Activated effector memory CD4-positive, alpha-beta T cell treated with Interleukin-2 at 50 U/mL for 16 hours (primary cell): ENCODE measurements at places on chromosomes 1 and 21.
A peak's percentile ranks its signal among the peaks of the same experiment; 100 is the strongest.

GRCh38 chr1:100989306-100990077 lies 36.1 kb downstream of the DPH5 start:
- no peak for DNase-seq

DNA sequence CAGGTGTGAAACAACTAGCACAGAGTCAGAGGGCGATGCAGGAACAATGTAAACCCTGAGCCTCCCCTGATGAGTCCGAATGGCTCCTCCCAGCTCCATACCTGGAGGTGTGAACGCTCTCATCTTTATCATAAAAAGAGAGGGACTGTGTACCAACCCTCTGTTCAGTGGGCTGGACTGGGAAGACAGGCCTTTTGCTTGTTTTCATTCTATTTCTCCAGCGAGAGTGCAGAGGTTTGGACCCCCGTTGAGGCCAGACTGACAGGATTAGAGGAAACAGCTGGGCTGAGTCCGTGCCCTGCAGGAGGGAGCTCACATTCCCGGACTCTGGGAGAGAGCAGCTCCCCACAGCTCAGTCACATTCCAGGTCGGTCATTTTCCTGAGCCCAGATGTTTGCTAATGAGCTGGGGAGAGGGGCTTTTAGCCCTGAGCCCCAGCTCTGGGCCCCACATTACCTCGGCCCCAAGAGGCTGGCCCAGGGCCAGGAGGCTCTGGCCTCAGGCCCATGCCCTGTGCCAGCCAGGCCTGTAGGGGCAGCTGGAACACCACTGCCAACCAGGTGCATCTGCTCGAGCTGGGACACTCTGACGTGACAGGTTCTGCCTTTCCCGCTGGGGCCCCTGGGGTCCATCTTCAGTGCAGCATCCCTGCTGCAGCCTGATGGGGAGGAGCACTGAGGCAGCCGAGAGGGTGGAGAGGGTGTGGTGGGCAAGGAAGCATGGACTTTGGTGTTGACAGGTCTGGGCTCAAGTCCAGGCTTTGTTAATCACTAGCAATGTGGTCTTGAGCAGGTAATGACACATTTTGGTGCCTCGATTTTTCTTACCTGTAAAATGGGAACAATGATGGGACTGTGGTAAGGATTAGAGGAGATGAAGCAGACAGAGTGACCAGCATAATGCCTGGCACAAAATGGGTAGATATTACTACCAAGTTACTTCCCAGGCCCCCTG lies 3.5 kb upstream of the NBL1 start:
- no peak for DNase-seq

GRCh38 chr1:221439008-221439746 lies 302.7 kb downstream of the DUSP10 start:
- peak; percentile 44 for DNase-seq

- no peak for DNase-seq
Observed at GRCh38 chr1:35454616-35455015, 102.6 kb downstream of the KIAA0319L start.

DNA sequence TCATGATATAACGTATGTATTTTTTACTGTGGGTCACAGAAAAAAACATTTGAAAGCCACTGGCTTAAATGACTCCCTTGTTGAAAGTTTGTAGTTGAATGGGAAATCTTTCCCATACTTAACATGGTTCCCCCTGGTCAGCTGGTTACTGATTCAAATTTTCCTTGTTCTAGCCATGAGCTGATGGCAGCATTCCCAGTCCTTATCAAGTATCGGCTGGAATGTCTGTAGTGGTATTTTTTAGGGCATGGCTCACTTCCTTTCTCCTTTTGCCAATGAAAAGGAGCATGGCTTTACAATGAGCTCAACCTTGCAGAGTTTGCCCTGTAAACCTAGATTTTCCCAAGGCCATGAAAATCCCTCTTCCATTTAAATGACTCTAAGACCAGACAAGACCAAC lies 55.7 kb downstream of the GIPC2 start:
- DNase-seq, result no peak

DNA sequence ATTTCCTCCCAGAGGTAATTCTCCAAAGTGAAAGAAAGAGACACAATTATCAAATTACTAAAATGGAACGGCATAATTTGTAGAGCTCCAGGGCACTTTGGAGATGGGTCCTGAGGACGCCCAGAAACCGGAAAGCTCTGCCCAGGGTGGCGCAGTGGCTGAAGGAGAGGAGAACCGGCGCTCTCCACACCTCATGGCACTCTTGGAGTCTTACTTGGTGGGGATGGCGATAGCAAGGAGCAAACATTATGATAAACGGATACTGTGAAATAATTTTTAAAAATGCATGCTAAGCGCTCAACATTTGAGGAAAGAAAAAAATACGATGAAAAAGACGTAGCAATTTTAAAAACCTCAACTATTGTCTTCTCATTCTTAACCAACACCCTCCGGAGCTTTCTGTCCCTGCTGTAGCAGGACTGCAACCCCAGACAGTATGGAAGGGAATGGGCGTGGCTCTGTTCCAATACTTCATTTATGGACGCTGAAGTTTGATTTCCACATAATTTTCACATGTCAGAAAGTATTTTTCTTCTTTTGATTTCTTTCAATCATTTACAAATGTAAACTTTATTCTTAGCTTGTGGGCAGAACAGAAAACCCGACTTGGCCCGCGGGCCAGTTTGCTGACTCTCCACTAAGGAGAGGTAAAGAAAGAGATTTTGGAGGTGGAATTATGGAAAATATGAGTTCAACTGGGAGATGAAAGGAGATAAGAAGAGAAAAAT lies 1.1 kb downstream of the S100A11 start:
- no peak for DNase-seq

DNA sequence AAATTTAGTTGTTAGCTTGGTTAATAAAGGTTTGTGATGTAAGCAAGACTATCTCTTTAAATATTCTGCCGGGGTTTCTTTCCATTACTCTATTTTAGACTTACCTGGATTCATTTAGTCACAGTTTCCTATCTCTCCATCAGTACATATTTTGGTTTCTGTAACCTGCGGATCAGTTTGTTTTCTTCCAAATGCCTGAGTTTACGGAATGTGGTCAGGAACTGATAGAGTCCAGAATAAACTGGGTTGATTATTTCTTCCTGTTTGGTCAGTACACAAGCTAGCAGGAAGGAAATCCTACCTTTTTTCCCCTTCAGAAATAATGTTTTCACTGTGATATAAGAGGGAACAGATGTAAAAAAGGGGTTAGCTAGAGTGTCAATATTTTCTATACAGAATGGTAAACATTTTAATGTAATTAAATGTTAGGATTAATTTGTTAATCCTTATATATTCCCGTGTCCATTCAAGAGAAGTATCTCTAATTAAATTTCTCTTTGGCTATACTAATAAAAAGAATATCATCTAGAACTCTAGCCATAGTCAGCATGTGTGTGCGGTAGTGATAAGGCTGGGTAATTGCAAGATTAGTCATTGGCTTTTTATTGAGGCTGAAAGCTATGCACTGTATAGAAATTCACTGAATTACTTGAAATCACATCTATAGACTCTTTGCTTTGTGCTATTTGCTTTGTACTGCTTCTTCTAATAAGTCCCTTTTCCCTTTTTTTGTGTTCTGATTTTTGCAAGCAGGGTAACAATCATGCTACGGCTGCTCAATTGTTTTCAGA lies 144.7 kb upstream of the ADGRL4 start:
- no peak for DNase-seq

GRCh38 chr1:2957329-2957728 lies 63.9 kb upstream of the ACTRT2 start:
- DNase-seq, result no peak

DNA sequence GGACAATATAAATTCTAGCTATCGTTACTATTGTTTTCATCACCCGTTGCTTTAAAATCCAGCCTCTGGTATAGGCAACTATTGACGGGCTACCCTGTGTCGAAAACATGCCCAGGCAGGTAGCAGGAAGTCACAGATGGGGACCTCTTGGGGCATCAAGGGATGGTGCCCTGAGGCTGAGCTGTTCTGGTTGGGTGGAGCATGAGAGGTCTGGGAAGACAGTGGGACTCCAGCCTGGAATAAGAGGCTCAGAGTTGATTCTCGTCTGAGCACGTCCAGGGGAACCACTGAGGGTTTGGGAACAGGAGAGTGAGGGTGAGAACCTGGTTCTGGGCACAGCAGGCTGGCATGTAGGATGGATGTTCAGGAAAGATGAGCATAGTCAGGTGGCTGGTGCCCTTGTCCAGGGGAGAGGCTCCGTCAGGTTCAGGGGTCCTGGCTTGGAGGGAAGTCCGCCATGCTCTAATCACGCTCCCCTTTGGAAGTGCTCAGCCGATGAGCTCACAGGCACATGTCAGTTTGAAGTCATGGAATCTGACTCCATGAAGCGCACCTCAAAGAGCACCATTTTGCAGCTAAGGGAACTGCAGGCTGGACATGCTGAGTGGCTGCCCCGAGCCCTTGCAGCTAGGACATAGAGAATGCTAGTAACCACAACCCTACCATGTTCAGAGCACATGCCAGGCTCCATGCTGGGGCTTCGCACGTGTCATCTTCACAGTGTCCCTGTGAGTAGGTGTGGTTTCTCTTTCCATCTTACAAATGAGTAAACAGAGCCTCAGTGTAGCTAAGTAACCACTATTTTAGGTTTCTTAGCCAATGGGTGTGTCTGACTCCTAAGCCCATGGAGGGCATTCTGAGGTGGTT lies 21.0 kb downstream of the PCSK9 start:
- no peak for DNase-seq

DNA sequence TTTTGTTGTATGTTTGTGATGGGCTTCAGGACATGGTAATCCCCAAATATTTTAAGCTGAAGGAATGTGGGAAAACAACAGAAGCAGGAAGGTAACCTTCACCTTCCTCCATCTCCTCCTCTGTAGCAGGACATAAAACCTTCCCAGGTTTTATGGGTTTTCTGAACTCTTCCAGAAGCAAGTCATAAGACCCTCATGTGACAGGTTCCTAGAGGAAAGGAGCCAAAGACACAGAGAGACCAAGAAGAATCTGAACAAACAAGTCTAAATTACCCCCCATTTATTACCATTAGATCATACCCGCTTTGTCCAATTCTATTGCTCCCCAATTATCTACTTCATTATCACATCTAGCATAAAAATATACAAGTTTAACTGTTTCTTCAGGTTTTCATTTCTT lies 28.8 kb downstream of the SCMH1 start:
- DNase-seq, result no peak
